Fibroblast of pulmonary artery (primary cell): ENCODE measurements at places on chromosomes 13 and 19.

DNA sequence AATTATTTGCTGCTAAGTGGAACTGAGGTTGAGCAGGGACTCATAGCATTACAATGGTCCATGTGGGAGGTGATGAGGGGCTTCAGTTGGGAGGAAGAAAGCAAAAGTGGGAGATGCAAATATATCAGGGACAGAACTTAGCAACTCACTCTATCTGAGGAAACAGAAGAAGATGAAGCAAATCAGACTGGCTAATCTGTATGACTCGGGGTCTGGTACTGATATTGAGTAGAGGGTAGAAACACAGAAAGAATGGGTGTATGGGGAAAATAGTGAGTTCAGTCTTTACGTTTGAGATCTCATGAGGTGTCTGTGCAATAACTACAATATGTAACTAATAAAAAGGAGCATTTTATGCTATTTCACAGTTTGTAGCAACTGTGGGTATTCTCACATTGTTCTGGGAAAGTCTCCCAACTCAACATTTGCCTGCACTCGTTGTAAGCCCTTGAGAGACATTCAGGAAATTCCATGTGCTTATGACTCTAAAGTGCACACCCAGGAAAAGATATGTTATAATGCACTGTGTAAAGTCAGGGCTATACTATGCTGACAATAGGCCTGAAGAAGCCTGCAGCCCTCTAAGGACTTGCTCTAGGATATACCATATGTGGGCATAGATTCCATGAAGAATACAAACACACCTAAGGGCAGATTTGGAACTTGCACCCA lies 183.5 kb downstream of the SPRY2 start:
- DNase-seq: peak; percentile 75

- no peak for DNase-seq
Observed at GRCh38 chr13:23749288-23749873, 139.8 kb downstream of the MIPEP start.

GRCh38 chr13:105518086-105518485 lies 1017.4 kb downstream of the EFNB2 start:
- DNase-seq: peak; percentile 13

DNA sequence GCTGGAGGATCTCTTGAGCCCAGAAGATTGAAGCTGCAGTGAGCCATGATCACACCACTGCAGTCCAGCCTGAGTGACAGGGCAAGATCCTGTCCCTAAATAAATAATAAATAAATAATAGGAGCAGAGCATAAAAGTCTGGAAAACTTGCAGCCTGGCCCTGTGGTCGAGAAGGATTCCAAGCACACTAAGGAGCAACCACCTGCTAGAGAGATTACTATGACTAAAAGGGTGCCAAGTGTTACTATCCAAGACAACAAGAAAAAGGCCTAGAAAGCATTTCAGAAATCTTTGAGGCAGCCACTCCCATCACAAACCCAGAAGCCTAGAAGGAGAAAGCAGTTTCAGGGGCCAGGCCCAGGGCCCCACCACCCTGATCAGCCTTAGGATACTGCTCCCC lies 46.1 kb downstream of the LHFPL6 start:
- DNase-seq: no peak

DNA sequence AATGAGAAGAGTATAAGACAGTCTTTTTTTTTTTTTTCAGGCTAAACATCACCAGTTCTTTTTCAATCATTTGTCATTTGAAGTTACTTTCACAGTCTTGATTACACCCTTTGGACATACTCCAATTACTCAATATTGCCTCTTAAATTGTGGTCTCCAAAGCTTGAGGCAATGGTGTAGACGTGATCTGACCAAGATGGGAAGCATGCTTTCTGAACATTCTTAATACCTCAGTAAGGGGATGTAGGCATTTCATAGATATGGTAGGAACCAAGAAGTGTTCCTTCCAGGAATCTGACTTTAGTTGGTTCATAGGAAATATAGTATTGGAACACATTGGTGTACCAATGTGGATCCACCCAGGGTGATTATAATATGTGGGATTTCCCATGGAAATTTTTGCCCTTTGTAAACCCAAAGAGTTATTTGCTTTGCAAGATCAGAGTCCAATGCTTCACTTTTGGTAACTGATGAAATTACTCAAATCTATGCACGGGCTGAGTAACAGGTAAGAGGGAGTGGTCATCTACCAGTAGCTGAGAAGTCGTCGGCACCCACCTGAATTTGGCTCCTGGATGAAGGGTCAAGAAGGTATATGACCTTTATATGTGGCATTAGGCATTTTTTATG lies 62.2 kb downstream of the ERCC5 start:
- DNase-seq: no peak

GRCh38 chr13:35729926-35730627 lies 253.6 kb upstream of the MAB21L1 start:
- DNase-seq: no peak

DNA sequence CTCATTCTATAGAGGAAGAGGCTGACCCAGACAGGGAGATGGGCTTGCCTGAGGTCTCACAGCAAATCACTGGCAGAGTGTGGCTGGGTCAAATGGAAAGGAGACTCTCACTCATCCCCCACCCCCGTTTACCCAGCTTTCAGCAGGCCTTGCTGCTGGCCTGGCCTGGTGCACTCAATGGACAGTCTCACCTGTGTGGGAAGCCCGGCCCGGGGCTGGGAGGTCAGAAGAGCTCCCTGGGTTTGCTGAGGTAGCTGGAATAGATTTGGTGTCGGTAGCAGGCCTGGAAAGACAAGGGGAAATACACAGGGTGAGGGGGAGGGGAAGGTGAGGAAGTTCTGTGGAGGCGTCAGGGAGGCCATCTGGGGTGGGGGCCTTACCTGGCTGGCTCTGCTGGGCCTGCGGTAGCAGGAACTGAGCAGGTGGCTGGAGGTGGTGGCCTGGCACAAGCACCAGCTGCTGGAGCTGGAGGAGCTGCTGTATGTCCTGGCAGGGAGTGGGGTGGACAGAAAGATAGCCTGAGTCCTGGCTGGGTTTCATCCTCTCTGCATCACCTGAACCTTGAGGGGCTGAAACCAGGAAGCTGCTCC lies 23.5 kb downstream of the ZNF574 start:
- DNase-seq: no peak

DNA sequence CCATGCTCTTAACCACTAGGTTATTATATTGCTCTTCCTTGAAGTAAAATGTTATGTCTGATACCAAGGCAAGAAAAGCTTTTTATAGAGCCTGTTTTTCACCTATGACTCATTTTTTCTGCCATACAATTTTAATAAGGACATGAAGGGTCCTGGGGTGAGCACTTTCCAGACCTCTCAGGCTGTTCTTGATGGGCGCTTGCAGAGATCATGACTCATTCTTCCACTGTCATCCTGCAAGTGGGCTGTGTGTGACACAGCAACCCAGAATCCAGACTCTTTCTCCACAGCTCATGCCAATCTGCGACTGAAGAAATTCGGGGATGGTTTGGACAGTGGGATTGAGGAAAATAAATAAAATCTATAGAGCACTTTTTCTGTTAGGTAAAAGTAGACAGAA lies 506.7 kb upstream of the NBEA start:
- peak; percentile 32 for DNase-seq

GRCh38 chr19:19006213-19006612 lies 27.1 kb downstream of the SUGP2 start:
- DNase-seq: peak; percentile 25

GRCh38 chr13:78977311-78977710 lies 318.4 kb upstream of the OBI1 start:
- no peak for DNase-seq

DNA sequence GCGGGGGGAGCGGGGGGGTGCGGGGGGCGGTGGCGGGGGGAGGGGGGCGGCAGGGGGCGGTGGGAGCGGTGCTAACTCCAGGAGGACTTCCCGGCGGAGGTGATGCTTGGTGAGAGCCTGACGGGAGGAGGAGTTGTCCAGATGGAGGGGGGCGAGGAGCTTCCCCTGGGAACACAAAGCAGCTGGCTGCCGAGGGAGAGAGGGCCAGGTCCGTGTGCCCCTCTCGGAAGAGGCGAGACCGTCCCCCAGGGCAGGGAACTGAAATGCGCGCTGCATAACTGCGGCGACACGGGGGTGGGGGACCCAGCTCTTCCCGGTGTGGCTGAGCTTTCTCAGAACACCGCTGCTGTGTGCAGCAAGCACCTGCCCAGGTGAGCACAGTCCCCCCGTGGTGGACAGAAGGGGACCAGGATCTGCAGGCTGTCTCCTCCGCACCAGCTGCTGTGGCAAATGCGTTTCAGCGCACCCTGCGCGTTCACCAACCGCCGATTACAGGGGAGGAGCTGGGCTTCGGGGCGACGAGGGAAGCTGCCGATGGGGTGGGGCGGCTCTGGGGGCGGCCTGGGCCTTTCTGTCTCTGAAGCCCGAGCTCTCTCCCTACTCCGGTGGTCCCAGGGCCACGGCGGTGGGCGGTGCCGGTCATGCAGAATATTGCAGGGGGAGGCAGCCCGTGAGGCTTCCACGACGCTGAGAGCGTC lies 54.7 kb upstream of the F7 start:
- DNase-seq: no peak
